ENCODE measurements at places on chromosomes 6 and 20.

DNA sequence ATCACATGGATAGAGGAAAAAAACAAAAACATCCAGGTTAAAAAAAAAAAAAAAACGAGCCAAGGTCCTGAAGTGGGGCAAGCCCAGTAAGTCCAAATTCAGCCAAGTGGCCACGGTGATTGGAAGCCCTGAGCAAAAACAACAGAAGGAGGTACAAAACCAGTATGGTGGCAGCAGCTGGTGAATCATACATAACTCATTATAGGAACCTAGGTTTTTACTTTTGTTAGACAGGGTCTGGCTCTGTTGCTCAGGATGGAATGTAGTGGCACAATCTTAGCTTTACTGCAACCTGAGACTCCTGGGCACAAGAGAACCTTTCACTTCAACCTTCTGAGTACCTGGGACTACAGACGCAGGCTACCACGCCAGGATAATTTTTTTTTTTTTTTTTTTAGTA lies 22.7 kb upstream of the MYB start:
- no peak for DNase-seq

DNA sequence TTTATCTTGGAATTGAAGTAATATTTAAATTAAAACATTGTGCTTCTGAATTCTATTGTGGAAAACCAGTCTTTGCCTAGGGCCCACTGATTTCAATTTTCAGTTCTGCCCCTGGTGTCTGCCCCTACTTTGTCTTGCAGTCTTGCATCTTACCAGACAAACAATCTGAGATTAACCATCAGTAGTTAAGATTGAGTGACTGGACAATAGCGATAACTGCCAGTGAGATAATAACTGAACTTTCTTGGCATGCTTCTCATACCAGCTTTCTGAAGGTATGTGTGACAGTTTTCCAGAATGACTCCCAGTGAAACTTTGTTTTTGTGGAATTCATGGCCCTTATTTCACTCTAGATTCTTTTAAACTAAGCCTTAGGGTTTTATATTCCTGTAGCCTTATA lies 53.5 kb downstream of the KCNQ5 start:
- no peak for DNase-seq

DNA sequence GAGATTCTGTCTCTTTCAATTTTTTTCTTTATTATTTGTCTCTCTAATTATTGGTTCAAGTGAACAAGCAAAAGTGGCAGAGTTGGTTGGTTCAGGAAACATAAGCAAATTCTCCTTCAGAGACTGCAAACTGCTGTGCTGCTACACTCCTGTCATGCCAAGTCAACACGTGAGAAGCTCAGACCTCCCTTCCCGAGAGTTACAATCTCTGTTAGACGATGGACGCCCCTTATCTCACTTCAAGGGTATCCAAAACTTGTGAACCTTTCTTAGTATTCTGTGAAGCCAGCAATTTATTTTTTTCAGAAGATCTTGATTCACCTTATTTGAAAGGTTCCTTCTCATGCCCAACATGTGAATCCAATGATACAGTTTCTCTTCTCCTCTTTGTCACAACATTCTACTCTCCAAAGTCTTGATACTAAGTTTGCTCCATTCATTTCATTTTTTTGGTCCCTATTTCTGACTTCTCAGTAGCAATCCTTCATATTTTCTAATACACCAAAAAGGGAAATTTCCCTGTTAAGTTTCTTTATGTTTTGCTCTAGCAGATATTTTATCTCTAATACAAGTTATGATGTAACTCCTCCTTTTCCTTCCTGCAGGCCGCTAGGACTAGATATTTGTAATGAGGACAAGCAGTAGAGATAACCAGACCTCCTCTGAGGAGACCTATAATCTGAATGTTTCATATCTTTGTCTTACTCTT lies 448.8 kb upstream of the CITED2 start:
- DNase-seq: no peak

- DNase-seq: no peak
Measured at GRCh38 chr20:23397961-23398360, 23.3 kb downstream of the NAPB start.

DNA sequence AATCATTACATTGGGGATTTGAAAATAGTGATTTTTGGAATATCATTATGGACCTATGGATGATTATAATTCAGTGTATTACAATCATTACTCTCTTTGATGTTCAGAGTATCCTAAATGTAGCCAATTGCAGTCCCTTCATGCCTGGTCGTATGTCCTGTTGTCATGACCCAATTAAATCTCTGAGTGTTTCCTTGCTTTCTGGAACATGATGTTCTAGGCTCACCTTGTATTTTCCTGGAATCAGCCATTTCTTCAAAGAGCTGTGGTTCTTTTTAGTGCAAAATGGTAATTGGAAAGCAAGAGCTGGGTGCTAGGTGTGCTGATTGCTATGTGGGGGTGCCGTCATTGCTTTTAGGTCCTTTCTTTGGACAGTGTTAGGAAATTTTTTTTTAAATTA lies 100.7 kb upstream of the RNF24 start:
- DNase-seq: no peak

- DNase-seq: no peak
Measured at GRCh38 chr6:45002390-45003105, 325.6 kb upstream of the RUNX2 start.

Measured in NCI-H187 treated with DMSO at 0.1 percent for 48 hours (cell line).